ENCODE measurements at places on chromosomes 6 and 20.
A peak's percentile ranks its signal among the peaks of the same experiment; 100 is the strongest.

- DNase-seq, result no peak
Measured at GRCh38 chr6:85406641-85407075, 43.2 kb upstream of the NT5E start.

- no peak for DNase-seq
Measured at GRCh38 chr6:81814370-81815076, 62.0 kb upstream of the TENT5A start.

DNA sequence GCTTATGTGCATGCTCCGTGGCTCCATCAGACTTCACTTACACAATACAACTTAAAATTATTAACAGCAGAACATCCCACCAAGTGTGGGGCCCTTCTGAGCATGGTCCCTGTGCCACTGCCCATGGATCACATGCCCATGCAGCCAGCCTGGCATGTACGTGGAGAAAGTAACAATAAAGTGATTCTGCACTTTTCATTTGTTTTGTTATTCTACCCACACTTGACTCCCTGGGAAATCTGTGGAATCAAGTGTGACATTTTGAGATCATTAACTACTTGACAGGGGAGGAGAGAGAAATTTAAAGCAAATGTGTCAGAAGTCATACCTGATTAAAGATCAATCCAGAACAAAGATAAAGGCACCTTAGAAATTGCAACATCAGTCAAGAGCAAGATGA, 112.0 kb downstream of the ISM1 start:
- DNase-seq, result no peak

GRCh38 chr20:63686492-63687321, 9.7 kb upstream of the TNFRSF6B start:
- DNase-seq, result no peak

GRCh38 chr6:65229825-65230224, 477.2 kb downstream of the EYS start:
- DNase-seq, result no peak

GRCh38 chr6:50102676-50103075, 52.9 kb upstream of the DEFB112 start:
- no peak for DNase-seq

GRCh38 chr6:105603788-105604586, 201.1 kb upstream of the PREP start:
- no peak for DNase-seq

- DNase-seq, result no peak
Measured at GRCh38 chr20:9977629-9978028, 57.2 kb upstream of the ANKEF1 start.

DNA sequence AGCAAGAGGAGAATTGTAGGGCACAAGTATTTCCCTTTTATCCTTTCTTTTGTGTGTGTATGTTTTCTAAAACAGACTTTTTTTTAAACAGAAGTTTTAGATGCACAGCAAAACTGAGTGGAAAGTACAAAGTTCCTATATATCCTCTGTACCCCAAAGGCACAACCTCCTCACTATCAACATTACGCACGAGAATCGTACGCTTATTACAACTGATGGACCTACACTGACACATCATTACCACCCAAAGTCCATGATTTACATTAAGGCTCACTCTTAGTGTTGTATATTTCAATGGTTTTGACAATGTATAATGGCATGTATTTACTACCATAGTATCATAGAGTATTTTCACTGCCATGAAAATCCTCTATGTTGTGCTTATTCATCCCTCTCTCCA, 32.6 kb downstream of the MAN1A1 start:
- DNase-seq, result no peak

DNA sequence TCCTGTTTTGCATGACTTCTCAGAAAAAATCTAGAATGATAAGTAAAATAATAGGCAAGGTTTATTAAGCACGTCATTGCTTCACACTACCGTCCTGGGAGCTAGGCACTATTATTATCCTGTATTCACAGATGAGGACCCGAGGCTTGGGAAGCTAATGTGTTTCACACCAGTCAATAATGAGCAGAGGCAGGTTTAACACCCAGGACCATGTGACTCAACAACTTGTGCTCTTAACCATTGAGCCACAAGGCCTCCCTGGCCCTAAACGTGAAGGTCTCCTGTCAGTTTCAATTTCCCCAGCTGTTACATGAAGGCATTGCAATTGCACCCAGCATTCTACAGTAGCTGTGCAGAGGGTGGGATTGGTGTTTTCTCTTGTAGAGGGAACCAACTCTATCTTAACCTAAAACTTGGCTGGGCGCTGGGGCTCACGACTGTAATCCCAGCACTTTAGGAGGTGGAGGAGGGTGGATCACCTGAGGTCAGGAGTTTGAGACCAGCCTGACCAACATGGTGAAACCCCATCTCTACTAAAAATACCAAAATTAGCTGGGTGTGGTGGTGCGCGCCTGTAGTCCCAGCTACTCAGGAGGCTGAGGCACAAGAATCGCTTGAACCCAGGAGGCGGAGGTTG, 191.2 kb downstream of the BCAS1 start:
- DNase-seq, result no peak

DNA sequence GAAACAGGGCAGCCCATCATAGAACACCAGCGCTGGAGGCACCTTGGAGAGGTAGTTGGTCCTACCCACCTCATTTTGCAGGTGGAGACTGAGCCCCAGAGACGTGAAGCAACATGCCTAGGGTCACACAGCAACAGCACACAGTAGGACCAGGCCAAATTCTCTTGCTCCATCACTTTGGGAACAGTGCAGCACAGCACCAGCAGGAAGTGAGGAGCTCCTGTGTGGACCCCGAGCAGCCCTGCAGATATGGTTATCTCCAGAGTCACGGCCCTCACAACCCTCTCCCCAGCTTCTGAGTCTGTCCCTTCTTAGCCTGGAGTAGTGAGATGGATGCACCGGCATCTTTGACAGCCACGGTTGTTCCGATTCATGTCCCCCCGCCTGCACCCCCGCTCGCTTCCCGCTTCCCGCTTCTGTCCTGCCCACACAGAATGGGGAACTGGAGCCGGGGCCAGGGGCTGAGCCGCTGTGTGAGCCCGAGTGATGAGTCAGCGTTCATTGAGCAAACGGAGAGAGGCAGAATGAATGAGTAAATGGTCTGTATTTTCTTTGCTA, 72.6 kb upstream of the DUSP22 start:
- peak; percentile 47 for DNase-seq

- no peak for DNase-seq
Measured at GRCh38 chr6:77015350-77015749, 447.9 kb downstream of the HTR1B start.

DNA sequence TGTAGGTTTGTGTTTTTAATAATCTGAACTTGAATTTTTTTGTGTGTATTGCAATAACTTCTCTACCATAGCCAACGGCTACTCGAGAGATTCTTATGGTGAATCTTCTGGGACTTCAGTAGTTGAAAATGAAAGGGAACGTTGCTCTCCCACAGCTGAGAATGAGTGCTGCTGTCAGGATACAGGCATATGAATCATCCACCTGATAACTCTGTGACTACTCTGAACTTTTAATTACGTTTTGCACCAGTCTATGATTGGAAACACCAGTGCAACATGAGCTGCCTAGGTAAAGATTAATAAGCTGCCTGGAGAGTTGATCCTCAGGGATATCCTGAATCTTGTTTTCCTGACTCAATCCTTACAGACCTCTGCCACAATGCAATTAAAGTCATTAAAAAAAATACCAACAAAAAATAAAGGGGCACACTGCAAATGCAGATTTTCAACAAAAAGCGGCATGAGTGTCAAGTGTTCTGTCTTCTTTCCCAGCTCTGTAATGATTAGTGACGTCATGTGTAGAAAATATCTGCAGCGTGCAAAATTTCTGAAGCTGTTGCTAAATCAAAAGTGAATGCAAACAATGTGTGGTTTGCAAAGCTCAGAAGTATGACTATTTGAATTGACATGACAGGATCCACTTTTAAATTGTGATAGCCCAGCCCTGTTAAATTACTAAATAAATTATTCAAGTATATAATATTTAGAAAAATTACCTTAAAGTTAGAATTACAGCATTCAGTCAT, 432.2 kb downstream of the HTR1B start:
- no peak for DNase-seq

DNA sequence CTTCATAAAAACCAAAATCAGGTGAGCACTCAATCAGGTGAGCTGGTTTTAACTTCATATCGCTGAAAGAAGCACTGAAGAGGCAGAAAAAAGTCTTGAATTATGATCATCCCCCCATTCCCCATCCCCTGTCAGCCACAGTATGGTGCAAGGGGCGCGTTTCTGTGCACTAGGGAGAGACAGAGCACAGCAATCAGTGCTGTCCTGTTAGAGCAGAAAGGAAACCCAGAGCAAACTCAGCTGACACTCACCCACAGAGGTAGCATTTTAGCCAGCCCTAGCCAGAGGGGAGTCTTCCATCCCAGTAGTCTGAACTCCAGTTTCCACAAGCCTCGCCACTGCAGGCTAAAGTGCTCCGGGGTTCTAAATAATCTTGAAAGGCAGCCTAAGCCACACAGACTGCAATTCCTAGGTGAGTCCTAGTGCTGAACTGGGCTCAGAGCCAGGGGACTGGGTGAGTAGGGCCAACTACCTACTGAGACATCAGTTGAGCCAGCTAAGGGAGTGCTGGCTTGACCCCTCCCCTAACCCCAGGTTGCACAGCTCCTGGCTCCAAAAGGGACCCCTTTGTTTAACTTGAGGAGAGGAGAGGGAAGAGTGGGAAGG, 1352.6 kb upstream of the GJE1 start:
- DNase-seq, result no peak

DNA sequence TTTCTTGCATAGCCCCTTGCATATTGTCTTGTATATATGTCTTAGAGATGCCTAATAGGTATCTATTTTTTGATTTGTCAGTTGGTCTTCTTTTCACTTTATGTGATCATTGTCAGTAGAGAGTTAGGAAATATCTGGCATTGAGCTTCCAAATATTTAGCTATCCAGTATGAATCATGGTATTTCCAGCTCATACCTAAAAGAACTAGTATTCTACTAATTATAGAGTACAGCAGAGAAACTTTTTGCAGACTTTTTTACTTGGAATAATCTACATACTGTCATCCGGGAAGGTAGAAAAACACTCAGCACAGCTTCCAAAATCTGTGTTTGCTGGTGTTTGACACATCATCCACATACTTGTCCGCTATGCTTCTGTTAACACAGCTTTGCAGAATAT, 156.4 kb upstream of the HTR1E start:
- DNase-seq, result no peak

DNA sequence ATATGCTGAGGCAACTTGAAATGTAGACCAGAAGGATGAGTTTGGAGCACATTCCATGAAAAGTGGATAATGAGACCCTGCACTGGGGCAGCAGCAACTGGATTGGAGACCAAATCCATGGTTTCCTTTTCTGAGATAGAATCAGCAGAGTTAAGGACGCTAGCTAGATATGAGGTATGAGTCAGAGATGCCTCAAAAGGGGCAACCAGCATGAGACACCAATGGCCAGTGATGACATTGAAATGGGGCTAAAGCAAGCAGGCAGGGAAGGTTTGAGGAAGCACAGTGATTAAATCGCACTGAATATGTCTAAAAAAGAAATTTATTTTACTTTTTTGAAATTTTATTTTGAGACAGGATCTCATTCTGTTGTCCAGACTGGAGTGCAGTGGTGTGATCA, 802.4 kb downstream of the TFAP2A start:
- no peak for DNase-seq

- no peak for DNase-seq
Measured at GRCh38 chr6:79070206-79070825, 7.7 kb downstream of the PHIP start.

GRCh38 chr6:106117579-106117978, 31.4 kb downstream of the PRDM1 start:
- DNase-seq, result no peak

GRCh38 chr20:59385038-59385437, 84.6 kb downstream of the EDN3 start:
- DNase-seq, result no peak

DNA sequence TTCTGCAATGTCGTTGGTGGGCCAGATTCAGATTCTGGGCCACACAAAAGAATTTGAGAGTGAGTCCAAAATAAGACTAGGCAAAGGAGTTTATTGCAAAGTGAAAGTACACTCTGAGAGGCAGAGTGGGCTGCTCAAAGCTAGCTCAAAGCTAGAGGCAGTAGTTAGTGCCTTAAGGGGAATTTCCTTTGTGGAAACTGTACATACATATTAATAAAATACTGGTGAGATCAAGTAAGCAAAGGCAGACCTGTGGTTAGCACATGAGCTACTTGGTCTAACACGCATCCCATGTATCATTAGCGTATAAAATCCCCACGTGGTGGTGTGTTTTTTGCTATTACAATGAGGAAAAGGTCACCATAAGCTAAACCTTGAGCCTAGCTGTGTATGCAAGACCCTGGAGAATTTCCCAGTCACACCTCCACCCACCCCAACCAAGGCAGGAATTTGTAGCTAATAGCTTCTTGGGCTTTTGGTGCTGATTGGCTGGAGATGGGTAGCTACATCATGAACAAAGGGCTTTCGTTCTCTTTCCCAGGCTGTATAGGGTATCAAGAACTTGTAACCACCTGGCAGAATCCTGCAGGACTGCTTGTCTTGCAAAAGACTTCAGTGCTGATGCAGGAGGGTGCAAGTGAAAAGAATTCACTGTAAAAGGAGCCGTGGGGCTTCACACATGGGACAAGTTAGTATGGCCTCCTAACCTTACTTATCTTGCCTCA, 14.7 kb upstream of the TRIM26 start:
- DNase-seq, result no peak

DNA sequence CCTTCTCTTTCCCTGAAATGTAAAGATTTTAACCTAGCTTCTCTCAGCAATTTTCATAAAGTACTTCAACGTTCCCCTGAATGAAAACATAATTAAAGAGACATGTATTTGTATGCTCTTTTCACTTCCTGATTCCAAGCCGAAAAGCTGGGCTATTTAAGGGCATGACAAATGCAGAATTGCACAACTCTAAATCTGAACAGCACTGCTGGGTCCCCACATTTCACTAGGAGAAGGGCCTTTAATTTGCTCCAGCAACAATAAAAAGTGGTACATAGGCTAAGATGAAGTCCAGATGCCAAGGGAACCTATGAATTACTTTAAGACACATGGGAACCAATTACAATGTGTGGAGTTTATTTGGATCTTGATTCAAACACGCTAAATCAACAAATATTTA, 42.0 kb downstream of the IRAK1BP1 start:
- DNase-seq, result no peak

DNA sequence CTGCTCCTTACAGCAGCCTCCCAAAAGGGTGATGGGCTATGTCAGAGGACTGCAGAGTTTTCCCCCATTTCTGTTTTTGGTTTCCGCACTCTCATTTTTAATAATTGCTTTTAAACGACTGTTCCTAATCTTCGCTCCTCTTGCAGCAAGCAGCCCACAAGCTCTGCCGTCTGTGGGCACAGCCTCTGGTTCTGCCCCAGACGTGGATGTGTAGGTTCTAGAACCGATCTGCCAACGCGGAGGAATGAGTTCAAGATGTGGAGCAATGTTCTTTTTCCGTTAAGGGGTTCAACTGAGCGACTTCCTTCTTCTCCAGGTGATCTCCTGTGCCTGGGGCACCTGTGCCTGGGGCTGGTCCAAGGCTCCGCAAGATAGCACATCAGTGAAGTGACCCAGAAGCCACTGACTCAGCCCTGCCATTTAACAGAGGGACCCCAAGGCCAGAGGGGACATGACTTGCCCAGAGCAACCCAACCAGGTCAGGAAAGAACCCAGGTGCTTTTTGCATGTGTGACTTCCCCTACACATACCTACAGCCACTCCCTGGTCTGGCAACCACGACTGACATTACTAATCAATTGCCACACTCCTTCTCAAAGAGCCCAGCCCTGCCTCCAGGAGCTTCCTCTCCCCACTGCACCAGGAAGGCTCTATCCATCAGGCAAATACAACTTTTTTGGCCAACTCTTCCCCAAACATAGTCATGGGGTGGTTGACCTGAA, 22.7 kb downstream of the PMEPA1 start:
- no peak for DNase-seq

- DNase-seq, result no peak
Measured at GRCh38 chr6:44037847-44038542, 89.3 kb downstream of the MRPL14 start.

GRCh38 chr6:89187504-89187903, 29.7 kb downstream of the GABRR1 start:
- DNase-seq, result no peak
